Small intestine (tissue), 16 donors: ENCODE measurements at places on chromosomes 5 and 9. TPM values are rescaled to one million over a fixed set of nuclear protein-coding genes. Genes with fewer than 3 reads are reported as not detected.
A peak's percentile ranks its signal among the peaks of the same experiment; 100 is the strongest.

GRCh38 chr9:127258606-127259471 lies 5.7 kb upstream of the GARNL3 start:
- no peak overlapping the region for H3K27ac ChIP-seq
- H3K4me3 ChIP-seq = no peak overlapping the region
- no peaks in the 10 kb centered on the region for H3K4me1 ChIP-seq
- no peak for DNase-seq
- no peaks in the 10 kb centered on the region for H3K27me3 ChIP-seq

DNA sequence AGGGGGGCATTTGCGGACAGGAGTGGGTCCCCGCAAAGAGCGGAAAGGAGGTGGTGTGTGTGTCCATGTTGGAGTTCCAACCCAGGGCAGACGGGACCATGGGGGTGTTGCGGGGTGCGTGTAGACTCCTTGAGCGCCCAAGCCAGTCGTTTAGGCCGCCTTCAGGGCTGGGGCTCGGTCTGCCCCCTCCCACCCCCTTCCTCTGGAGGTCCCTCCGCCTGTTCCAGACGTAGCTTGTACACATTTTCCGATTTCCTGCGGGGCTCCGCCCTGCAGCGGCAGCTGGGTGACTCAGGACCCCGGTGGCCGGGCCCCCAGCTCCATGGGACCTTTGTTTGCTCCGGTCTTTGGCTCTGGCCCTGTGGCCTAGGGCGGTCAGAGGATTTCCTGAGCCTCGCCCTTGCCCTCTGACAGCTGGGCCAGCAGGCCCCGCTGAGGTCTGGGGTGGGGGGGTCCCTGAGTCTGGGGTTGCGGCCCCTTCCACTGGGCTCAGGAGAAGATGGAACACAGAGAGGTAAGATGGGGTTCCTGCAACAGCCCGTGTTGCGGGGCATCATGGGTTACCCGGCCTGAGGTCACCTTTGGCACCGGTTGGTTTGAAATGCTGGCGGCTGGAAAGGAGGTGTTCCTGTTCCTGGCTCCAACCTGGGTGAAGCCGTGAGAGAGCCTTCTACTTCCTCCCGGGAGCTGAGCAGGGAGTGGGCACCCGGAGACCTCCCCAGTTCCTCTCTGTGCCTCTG lies 1.5 kb downstream of the PKN3 start:
- peak overlapping the region; percentile 60 for H3K4me3 ChIP-seq
- no peaks in the 10 kb centered on the region for H3K4me1 ChIP-seq
- H3K27me3 ChIP-seq = no peaks in the 10 kb centered on the region
- no peak overlapping the region for H3K27ac ChIP-seq
- no peaks in the 10 kb centered on the region for H3K36me3 ChIP-seq

GRCh38 chr9:18501949-18502348 lies 28.0 kb downstream of the ADAMTSL1 start:
- H3K27ac ChIP-seq = no peak overlapping the region
- DNase-seq = no peak
- no peaks in the 10 kb centered on the region for H3K36me3 ChIP-seq
- H3K4me1 ChIP-seq = no peaks in the 10 kb centered on the region
- H3K27me3 ChIP-seq = no peaks in the 10 kb centered on the region

- peaks cover 7% of the 10 kb centered on the region for H3K4me1 ChIP-seq
- H3K36me3 ChIP-seq = peaks cover 5% of the 10 kb centered on the region
- no peak overlapping the region for H3K4me3 ChIP-seq
- DNase-seq = peak; percentile 66
- H3K27me3 ChIP-seq = no peaks in the 10 kb centered on the region
- no peak overlapping the region for H3K27ac ChIP-seq
Observed at GRCh38 chr9:87678650-87679355, 47.1 kb upstream of the CTSL start.

Gene PCDHB3
- polyA plus RNA-seq = 0.68 TPM

Gene NUDT2
- polyA plus RNA-seq = 47.3 TPM

Gene NUDT12
- polyA plus RNA-seq = 14.9 TPM

GRCh38 chr5:85814596-85814995 lies 803.1 kb upstream of the COX7C start:
- no peaks in the 10 kb centered on the region for H3K4me1 ChIP-seq
- no peaks in the 10 kb centered on the region for H3K27me3 ChIP-seq
- peak; percentile 10 for DNase-seq
- no peaks in the 10 kb centered on the region for H3K36me3 ChIP-seq
- H3K27ac ChIP-seq = no peak overlapping the region
- H3K4me3 ChIP-seq = no peak overlapping the region

DNA sequence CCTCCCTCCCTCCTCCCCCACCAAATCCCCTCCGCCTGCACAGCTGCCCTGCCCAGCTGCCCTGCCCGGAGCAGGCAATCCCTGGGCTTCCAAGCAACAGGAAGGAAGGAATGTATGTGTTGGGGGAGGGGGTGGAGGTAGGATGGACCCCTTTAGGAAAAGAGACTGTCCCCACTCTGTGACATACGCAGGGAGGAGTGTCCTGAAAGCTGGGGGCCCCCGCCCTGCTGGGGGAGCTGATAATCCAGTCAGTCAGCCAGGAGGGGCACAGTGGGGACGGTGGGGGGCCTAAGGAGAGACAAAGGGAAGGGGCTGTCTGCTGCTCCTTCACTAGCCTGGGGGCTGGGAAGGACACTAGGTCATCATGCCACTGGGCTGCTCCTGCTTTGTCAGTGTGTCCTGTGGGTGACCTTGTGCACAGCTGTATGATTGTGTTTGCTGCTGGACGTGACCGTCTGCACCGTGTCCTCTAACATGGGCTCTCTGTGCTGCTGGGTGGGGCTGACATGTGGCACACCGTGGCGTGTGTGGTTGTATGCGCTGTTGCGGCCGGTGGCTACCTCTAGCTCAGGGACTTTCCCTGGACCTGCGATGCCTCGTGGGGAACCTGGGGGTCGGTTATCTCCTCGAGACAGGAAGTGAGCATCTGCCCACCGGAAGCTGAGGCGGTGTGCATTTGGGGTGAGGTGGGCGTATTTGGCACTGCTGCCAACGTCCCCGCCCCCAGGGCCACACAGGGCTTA lies 3.0 kb downstream of the N4BP3 start:
- H3K36me3 ChIP-seq = no peaks in the 10 kb centered on the region
- H3K4me1 ChIP-seq = no peaks in the 10 kb centered on the region
- no peak overlapping the region for H3K27ac ChIP-seq
- H3K27me3 ChIP-seq = no peaks in the 10 kb centered on the region
- DNase-seq = no peak

GRCh38 chr9:128045831-128046230 lies 21.3 kb downstream of the NAIF1 start:
- no peak overlapping the region for H3K4me3 ChIP-seq
- no peak overlapping the region for H3K27ac ChIP-seq
- DNase-seq = no peak
- H3K36me3 ChIP-seq = no peaks in the 10 kb centered on the region

- H3K36me3 ChIP-seq = no peaks in the 10 kb centered on the region
- peak overlapping the region; percentile 93 for H3K27ac ChIP-seq
- no peak overlapping the region for H3K4me3 ChIP-seq
- no peaks in the 10 kb centered on the region for H3K27me3 ChIP-seq
- H3K4me1 ChIP-seq = no peaks in the 10 kb centered on the region
Observed at GRCh38 chr9:27664121-27664779, 91.0 kb upstream of the C9orf72 start.

GRCh38 chr5:132782101-132782500 lies 5.1 kb upstream of the SEPTIN8 start:
- no peaks in the 10 kb centered on the region for H3K36me3 ChIP-seq
- peaks cover 8% of the 10 kb centered on the region for H3K4me1 ChIP-seq
- no peaks in the 10 kb centered on the region for H3K27me3 ChIP-seq
- no peak for DNase-seq
- no peak overlapping the region for H3K27ac ChIP-seq

DNA sequence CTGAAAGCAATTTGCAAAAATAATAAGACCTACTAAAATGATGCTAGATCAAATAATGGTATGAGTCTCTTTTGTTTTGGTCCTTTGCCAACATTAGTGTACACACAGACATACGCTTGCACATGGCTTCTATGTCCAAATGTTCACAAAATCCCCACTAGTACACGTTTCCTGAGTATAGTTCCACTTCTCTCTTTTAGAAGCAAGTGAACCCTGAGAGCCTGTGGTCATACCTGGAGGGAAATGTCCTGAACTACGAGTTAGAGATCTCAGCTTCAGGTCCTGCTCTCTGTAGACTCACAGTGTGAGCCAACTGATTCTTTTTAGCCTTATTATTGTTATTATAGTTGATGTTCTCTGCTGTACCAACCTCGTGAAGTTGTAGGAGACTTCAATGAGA lies 47.3 kb upstream of the ACTBL2 start:
- DNase-seq = no peak
- no peak overlapping the region for H3K27ac ChIP-seq
- no peaks in the 10 kb centered on the region for H3K4me1 ChIP-seq
- no peak overlapping the region for H3K4me3 ChIP-seq
